Renal cortical epithelial cell (primary cell): ENCODE measurements at places on chromosomes 11 and 22. TPM values are rescaled to one million over a fixed set of nuclear protein-coding genes. Genes with fewer than 3 reads are reported as not detected.

DBX1 gene
- total RNA-seq: not detected in 2 replicates

EI24 gene
- 141 and 155 TPM in 2 replicates for total RNA-seq

DNA sequence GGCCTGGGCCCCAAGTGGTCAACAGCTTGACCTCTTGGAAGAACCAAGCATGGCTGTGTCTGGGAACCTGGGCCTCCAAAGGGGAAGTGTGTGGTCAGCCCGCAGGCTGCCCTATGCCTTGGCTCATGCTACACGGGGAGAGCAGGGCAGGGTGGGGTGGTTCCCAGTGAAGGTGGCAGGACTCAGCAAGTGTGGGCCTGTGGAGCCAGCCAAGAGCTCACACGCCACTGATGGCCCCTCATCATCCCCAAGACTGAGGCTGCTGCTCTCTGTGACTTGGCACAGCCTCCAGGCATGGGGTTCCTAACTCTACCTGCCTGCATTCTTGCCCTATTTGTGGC, 15.9 kb upstream of the DGCR8 start:
- DNase-seq: no peak

DNA sequence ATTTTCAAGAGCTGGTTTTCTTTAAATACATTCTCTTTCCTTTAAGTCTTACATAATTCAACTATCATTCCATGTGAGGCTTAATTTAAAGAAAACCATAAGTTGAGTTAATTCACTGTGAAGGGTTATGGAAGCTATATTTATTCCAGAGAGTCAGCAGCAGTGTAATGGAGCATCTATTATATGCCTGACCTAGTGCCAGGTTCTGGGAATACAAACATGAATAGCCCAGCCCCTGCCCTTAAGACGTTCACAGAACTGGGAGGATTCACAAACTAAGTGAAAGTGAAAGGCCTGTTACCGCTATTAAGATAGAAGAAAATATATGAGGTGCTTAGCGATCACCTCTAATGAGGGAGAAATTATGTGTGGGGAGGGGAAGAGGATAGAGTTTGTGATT, 408.9 kb upstream of the CCDC90B start:
- no peak for DNase-seq

DNA sequence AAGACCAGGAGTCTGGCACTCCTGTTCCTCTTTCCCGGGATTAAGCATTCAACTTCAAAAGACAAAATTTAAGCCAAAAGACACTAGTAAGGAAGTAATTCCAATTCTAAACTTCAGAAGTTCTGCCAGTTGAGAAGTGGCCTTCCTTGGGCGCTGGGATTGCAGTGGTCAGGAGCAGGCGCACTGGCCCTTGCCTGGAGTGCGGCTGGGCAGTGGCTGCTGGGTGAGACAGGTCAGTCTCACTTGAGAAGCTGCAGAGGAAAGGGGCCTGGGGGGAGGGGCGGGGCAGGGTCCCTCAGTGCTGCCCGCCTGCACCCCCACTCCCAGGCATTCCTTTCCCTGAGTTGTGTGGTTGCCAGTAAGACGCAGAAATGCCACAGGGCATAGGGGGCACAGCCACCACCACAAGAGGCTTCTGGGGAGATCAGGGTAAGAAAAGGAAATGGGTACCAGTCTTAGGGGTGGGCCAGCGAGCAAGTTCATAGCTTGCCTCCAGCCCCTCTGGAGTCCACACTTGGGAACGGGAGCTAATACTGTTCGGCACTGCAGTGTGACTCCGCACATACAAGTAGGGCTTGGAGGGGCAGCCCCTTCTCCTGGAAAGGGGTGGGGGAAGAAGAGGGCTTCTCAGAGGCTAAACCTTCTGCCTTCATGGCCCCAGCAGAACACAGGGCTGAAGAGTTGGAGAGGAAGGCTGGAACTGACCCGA, 5.5 kb downstream of the MRPL49 start:
- DNase-seq: no peak

GRCh38 chr22:36144886-36145541, 15.5 kb downstream of the APOL3 start:
- peak; percentile 69 for DNase-seq

DNA sequence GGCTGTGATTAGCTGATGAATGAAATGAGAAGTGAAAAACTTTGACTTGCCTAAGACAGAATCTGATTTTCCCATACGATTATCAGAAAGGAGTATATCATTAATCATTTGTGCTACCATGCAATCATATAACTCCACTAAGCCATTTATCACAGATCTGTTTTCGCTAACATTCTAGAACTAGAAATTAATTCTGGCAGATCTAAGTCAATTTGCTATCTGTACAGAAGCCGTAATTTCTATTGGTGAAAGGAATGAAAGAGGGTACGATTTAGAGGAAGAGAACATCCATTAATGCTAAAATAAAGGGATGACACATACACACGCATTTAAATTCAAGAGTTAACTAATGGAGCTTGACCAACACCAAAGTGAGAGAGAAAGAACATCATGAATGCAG, 201.6 kb downstream of the SBF2 start:
- DNase-seq: no peak
